ENCODE measurements at places on chromosomes 5 and 9.

GRCh38 chr9:73151653-73152542 is at the start of gene ANXA1:
TSS of gene ANXA1 (plus strand) at chr9:73151865. CDS start at chr9:73158536, 6,671 bp downstream.
- peak; percentile 73 for DNase-seq

DNA sequence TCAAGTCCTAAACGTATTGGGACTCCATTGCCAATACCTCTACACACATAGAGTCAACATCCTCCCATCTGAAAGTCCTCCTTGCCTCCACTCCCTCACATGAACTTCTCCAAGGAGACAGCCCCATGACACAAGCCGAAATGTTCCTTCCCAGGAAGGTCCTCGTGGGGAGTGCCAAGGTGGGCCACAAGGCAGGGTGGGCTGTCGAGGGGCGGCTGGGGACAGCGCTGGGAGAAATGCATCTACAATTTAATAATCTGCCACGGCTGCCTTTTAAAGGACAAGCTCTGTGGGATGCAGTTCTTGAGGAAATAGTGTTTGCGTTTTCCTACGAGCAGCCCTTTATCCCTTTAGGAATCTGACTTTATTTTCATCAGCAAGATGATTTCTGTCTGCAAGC is 138.7 kb downstream of the GABBR2 start:
- no peak for DNase-seq

DNA sequence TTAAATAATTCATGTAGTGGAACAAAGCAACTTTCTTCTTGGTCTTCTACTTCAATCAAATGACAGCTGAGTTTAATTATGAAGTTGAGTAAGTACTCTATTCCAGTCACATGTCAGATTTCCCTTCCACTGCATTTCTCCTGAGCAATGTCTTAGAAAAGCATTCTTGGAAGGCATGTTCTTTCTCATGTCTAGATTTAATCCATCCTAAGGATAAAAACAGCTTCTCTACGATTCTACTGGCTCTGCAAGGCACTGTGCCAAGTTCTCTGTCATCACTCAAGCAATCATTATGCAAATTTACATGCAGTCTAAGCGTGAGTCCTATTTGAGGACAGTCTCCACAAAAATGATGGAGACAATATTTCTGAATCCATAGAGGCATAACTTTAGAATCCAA is 142.4 kb downstream of the YIPF5 start:
- no peak for DNase-seq

- DNase-seq, result peak; percentile 63
Measured at GRCh38 chr9:124769549-124770358, 1.4 kb downstream of the NR6A1 start.

DNA sequence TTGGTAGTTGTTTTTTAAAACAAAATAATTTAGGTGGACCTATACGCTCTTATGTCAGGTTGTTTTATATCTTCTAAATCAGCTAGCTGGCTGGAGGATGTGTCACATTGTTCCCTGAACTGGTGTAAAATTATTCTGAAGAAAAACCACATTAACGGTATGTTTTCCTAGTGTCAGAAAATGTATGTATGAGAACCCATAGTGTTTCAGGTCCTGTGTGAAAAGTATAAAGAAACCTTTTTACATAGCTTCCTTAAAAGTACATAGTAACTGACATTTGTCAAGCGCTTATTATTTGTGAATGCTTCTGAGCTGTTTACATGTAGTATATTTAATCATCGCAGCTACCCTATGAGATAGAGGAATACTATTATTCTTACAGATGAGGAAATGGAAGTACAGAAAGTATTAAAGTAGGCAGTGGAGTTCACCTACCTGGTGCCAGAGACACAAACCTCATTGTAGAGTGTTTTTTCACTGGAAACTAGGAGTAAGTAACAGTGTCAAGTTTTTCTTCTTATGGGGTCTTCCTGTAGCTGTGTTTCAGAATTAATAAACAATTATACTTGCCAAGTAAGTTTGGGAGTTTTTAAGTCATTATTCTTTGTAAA is 10.4 kb upstream of the FAM120AOS start:
- no peak for DNase-seq

DNA sequence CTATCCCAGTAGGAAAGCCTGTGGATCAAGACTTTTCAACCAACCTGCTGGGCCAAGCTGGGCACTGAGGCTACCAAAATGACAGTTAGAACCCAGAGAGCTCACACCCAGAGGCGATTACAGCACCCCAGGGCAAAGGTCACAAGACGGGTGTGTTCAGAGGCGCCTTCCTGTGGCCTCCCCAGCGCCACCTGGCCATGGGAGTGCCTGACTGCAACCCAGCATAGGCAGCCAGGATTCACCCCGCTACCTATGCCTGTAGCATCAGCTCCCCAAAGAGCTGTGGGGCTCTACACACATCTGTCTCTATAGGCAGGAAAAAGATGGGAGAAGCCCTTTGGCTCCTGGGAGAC is 33.5 kb downstream of the PDGFRB start:
- DNase-seq, result peak; percentile 73

- peak; percentile 91 for DNase-seq
Measured at GRCh38 chr9:109012876-109013678, at the start of gene CTNNAL1. TSS of gene CTNNAL1 (minus strand) at chr9:109013499. CDS start at chr9:109013442, 57 bp downstream.

GRCh38 chr5:114418176-114419066 is 56.6 kb downstream of the KCNN2 start:
- DNase-seq, result peak; percentile 90

- DNase-seq, result peak; percentile 4
Measured at GRCh38 chr5:72281764-72282499, 38.1 kb downstream of the MRPS27 start.

- peak; percentile 10 for DNase-seq
Measured at GRCh38 chr5:173664154-173664526, 47.7 kb upstream of the BOD1 start.

GRCh38 chr5:96790961-96791504 is 16.7 kb downstream of the ERAP1 start:
- no peak for DNase-seq

- DNase-seq, result peak; percentile 23
Measured at GRCh38 chr5:37859805-37860204, 20.0 kb upstream of the GDNF start.

GRCh38 chr9:36964791-36965190 is 69.3 kb downstream of the PAX5 start:
- DNase-seq, result no peak

GRCh38 chr9:75937521-75938258 is 47.2 kb downstream of the PCSK5 start:
- no peak for DNase-seq

- DNase-seq, result no peak
Measured at GRCh38 chr5:146388386-146388785, 49.7 kb downstream of the POU4F3 start.

GRCh38 chr5:7015586-7016256 is 302.5 kb downstream of the TENT4A start:
- peak; percentile 22 for DNase-seq

GRCh38 chr9:138049779-138050471 is 172.3 kb downstream of the CACNA1B start:
- DNase-seq, result no peak

DNA sequence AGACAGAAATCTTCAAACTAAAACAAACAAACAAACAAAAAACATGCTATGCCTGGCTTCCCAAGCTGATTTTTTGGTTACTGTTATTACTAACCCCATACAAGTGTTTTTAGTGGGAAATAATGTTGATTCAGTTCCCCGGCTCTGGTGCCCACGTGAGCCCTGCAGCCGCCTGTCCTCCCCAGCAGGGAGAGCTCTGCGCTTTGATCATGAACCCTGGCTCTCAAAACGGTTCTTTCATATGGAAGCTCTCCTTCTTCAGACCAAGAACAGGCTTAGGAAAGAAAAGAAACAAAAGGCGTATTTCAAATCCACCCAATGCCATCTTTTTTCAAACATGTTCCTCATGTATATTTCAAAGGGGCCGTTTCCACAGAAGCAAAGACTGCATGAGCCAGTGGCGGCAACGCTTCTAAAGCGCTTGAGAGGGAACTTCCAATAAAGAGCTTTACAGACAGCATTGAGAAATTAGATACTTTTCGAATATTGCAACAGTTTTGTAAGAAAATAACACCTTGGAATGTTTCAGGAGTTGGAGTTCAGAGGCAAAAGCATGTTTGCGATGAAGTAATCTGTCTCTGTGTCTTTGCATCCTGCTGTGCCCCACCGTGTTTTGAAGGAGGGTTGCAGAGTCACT is 74.8 kb downstream of the ICE1 start:
- peak; percentile 61 for DNase-seq

- no peak for DNase-seq
Measured at GRCh38 chr9:2255128-2255527, 240.0 kb downstream of the SMARCA2 start.

DNA sequence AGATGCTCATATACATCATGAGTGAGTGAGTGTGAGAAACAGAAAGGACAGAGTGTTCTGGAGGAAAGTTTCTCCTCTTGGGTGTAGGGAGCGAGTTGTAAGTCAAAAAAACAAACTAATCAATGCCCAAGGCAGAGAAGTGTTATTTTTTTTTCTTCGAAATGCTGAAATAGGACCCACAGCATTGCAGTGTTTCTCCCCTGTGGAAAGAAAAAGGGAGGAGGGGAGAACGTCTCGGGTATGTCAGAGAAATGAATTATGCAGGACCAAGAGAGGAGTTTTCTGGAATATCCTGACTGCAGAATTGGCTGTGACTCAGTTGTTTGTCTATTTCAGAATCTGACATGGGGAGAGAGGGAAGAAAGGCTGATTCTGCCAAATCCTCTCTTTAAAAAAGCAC is 337.9 kb upstream of the RFX3 start:
- no peak for DNase-seq

DNA sequence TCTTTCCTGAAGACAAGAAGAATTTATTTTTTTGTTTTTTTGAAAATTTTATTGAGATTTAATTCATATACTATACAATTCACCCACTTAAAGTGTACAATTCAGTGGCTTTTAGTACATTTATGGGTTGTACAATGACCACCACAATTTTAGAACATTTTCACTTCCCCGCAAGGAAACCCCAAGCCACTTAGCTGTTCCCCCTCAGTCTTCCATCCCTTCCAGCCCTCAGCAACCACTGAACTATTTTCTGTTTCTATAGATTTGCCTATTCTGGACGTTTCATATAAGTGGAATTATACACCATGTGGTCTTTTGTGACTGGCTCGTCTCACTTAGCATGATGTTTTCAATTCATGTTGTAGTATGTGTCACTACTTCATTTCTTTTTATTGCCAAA is 28.0 kb downstream of the DNAI1 start:
- no peak for DNase-seq

DNA sequence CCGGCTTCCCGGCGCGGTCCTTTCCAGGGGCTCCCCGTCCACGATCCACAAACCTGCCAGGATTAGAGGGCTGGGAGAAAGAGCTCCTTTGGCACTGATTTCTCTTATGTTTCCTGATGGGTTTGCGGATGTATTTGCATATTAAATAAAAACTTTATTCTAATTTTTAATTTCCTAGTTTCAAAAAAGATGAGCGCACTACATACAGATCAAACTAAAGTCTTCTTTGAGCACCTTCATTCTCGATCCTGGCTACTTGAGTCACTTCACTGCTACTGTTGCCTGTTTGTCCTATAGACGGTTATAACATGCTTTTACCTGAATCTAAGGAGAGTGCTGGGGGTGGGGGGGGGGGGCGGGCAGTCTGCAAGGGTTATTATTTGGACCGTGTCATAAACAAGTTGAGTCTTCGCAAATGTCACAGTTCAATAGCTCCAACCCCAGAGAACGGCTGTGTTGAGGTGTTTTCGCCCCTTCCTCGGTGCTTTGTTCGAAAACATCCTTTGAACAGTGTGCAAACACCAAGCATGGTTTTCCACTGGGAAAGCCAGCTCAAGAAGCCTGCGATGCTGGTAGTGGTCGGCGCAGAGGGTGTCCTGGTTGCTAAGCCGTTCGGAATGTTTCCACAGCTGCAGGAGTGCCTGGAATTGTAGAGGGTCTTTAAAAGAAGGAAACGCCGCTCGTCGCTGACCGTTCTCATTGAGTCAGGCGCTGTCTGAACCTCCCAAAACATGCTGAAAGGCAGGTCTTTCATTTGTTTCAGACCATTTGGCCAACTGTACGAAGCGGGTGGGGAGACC is 1.1 kb upstream of the STK10 start:
- no peak for DNase-seq

DNA sequence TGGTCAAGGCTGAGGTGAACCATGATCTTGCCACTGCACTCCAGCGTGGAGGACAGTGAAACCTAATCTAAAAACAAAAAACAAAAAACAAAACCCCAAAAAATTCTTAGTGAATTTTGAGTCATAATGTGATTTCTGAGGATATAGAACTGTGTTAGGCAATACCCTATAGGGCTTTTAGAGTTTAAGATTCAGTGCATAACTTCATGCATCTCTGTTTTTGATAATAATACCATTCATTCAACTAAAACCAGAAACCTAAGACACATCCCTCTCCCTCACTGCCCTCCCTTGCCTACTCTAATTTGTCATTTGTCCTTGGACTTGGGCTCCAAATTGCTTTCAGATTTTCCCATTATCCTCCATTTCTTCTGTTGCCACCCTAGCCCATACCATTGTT is 405.7 kb upstream of the EDIL3 start:
- DNase-seq, result no peak

DNA sequence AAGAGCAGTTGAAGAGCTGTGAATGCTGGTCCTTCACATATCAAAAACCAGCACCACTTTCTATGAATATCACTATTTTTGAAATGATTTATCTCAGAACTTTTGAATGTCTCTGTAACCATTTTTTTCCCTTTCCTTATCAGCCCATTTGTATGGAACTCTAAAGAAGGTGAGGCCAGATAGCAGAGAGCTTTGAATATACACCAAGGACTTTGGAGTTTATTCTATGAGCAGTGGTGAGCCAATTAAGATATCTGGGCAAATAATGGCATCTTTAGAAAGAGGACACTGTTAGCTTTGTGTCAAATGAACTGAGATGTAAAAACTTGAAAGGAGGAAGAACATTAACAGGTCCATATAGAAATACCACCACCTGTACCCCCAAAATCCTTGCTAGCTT is 22.0 kb downstream of the KCTD16 start:
- DNase-seq, result no peak

DNA sequence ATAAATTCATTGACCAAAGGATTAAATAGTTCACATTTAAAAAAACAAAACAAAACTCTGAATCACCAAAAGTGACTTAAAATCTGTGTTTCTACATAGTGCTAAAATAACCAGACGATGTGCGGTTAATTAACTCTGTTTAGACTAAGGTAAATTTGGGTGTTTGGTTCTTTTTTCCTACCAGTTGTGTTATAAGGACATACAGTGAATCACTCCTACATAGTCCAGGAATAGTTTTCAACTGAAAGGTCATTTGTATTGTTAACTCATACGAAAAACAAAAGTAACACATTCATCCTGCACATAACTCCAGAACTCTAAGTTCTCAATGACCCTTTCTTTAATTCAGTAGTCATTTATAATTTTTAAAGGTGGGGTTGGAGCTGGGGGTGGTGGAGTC is 203.7 kb downstream of the GLIS3 start:
- DNase-seq, result no peak

GRCh38 chr9:134304690-134305089 is 21.6 kb upstream of the RXRA start:
- no peak for DNase-seq

DNA sequence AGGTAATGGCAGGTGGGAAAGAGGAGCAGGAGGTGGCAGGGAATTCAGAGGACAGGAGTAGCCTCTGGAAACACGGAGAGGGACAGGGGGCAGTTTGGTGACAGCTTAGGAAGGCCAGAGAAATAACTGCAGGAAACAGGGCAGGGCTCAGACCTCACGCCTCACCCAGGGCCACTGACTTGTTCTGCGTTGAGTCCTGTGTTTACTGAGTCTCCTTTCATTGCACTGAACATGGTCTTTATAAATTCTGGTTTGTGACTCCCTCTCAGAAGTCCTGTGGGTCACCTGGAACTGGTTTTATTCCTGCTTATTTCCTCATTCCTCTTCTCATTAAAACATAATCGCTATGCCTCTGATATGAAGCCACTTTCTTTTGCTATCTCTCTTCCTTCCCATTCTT is 55.2 kb upstream of the ZNF622 start:
- DNase-seq, result no peak
